ENCODE measurements at places on chromosomes 11 and 22. TPM values are rescaled to one million over a fixed set of nuclear protein-coding genes. Genes with fewer than 3 reads are reported as not detected.

Gene PIWIL4
- total RNA-seq, result 0.26 TPM

Gene MPEG1
- not detected for total RNA-seq

Gene CHST1
- total RNA-seq, result not detected

Gene USP35
- total RNA-seq, result 12.8 TPM

Gene CDC45
- total RNA-seq, result 27.5 TPM

Gene ALDH3B1
- total RNA-seq, result 98.1 TPM

Gene OR6Q1
- total RNA-seq, result not detected

Gene MTMR2
- 41.6 TPM for total RNA-seq

Gene XKR3
- total RNA-seq, result not detected

Gene GAS2
- total RNA-seq, result 2.8 TPM

Gene MMP12
- not detected for total RNA-seq

DNA sequence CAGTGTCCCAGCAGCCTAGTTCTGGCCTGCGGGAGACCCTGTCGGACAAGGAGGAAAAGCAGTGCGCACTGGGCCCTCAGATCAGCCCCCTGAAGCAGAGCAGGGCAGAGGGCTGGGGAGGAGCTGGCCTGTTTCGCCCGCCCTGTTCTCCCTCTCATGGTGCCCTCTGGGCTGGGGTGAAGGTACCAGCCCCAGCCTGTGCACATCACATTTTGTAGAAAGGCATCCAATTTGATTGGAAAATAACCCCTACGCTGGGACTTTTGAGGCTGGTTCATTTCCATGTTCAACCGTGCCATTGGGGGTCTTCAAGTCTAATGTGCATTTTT lies 832 bp upstream of the NAP1L4 start:
- no peak overlapping the region for H3K27ac ChIP-seq
- DNase-seq, result no peak
- no peaks in the 10 kb centered on the region for H3K27me3 ChIP-seq
- H3K36me3 ChIP-seq, result no peaks in the 10 kb centered on the region
- H3K4me1 ChIP-seq, result peaks cover 23% of the 10 kb centered on the region
- peak overlapping the region; percentile 85 for H3K4me3 ChIP-seq

- no peaks in the 10 kb centered on the region for H3K36me3 ChIP-seq
- peaks cover 10% of the 10 kb centered on the region for H3K4me1 ChIP-seq
- H3K27ac ChIP-seq, result no peak overlapping the region
These were observed 20.1 kb downstream of the KMT5B start for GRCh38 chr11:68193018-68193417.

- no peaks in the 10 kb centered on the region for H3K36me3 ChIP-seq
- no peak overlapping the region for H3K27ac ChIP-seq
- no peak overlapping the region for H3K4me3 ChIP-seq
- H3K4me1 ChIP-seq, result no peaks in the 10 kb centered on the region
These were observed 37.3 kb downstream of the GALNT18 start for GRCh38 chr11:11584530-11584810.

- H3K4me3 ChIP-seq, result no peak overlapping the region
- H3K27ac ChIP-seq, result no peak overlapping the region
- no peaks in the 10 kb centered on the region for H3K36me3 ChIP-seq
- H3K27me3 ChIP-seq, result no peaks in the 10 kb centered on the region
These were observed 303.5 kb upstream of the ANO3 start for GRCh38 chr11:26028393-26028911.

DNA sequence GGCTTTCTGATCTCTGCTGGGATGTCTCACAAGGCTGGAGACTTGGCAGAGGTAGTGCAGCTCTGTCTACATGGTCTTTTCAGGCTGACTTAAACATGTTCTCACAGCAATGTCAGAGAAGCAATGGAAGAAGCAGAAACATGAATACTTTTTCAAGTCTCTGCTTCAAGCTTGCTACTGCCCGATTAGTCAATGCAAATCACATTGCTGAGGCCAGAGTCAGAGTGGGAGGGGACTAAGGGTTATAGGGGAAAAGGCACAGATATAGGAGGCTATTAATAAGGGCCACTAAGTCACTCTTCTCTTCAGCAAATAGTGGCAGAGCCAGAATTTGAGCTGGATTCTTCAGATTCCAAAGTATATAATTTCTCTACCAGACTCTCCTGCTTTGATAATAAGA lies 390.5 kb downstream of the TMEM135 start:
- H3K4me3 ChIP-seq, result no peak overlapping the region
- no peaks in the 10 kb centered on the region for H3K36me3 ChIP-seq
- no peaks in the 10 kb centered on the region for H3K27me3 ChIP-seq
- DNase-seq, result peak; percentile 67

DNA sequence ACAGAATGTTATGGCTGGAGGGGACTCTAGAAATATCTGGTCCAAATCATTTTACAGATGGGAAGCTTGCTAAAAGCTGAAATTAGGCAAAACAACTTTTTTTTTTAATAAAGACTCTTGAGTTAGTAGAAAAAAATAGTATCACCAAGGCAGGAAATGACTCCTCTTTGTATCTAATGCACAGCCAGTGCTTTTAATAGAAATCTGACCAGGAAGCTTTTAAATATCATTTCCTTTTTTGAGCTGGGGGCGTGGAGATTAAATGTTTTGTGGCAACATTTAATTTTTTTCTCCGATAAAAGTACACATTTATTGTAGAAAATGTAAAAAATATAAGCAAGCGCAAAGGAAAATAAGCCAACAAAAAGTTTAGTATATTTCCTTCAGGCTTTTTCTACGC lies 22.5 kb downstream of the TRAF6 start:
- no peaks in the 10 kb centered on the region for H3K27me3 ChIP-seq
- H3K36me3 ChIP-seq, result peaks cover 14% of the 10 kb centered on the region
- no peaks in the 10 kb centered on the region for H3K4me1 ChIP-seq
- H3K27ac ChIP-seq, result no peak overlapping the region

DNA sequence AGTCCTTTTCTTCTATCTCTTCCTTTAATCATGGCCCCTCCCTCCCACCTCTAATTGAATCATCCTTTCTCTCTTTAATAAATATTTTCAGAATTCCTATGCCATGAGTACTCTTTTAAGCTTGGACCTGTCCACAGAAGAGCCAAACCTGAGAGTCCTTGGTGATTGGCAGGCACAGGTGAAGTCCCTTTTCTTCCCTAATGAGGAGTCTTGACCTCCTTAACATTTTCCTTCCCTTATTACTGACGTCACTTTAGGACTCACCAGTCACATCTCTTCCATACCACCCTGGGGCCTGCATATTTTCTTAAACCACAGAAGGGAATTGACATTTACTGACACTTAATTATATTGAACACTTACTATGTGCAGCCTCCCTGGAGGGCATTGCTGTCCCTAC lies 41.0 kb upstream of the RASSF10 start:
- H3K4me3 ChIP-seq, result no peak overlapping the region
- DNase-seq, result peak; percentile 54
- no peaks in the 10 kb centered on the region for H3K36me3 ChIP-seq

GRCh38 chr22:46833228-46833627 lies 70.8 kb downstream of the TBC1D22A start:
- peaks cover 27% of the 10 kb centered on the region for H3K4me1 ChIP-seq
- DNase-seq, result no peak
- no peaks in the 10 kb centered on the region for H3K27me3 ChIP-seq
- peaks cover 20% of the 10 kb centered on the region for H3K36me3 ChIP-seq

DNA sequence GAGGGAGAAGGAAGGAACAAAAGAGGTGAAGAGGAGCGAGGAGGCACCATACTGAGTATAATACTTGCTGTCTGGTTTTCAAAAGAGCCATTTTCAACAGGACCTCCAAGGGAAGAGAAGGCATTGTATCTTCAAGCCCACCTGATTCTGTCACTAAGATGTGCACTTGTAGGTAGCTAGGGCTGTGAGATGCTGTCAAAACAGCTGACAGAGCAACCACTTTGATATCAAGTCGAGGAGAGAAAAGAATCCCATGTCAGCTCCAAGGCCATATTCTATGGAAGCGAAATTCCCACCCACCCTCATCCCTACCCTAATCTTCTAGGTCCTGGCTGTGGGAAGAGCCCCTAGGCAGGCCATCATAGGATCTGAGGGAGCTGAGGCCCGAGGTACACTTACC lies 70.9 kb upstream of the PRDM11 start:
- DNase-seq, result no peak
- H3K4me1 ChIP-seq, result no peaks in the 10 kb centered on the region
- H3K27ac ChIP-seq, result no peak overlapping the region
- H3K36me3 ChIP-seq, result no peaks in the 10 kb centered on the region

DNA sequence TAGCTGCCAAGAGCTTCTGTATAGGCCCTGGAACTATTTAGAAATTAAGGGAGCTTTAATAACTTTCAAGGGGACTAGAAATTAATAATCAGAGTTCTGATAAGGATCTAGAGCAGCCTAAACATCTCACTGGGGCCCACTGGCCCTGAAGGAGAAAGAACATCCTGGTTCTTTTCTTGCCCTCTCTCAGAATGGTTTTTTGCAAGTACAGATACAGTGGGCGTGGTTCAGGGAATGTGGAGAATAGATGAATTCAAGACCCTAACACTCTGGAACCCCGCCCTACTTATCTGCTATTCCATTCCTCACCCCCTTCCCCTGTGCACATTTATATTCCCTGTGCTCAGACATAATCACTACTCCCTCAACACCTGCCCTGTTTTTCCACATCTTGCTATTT lies 90.2 kb downstream of the PARVA start:
- no peaks in the 10 kb centered on the region for H3K27me3 ChIP-seq
- H3K4me3 ChIP-seq, result no peak overlapping the region
- no peak for DNase-seq
- no peaks in the 10 kb centered on the region for H3K36me3 ChIP-seq
- no peak overlapping the region for H3K27ac ChIP-seq

DNA sequence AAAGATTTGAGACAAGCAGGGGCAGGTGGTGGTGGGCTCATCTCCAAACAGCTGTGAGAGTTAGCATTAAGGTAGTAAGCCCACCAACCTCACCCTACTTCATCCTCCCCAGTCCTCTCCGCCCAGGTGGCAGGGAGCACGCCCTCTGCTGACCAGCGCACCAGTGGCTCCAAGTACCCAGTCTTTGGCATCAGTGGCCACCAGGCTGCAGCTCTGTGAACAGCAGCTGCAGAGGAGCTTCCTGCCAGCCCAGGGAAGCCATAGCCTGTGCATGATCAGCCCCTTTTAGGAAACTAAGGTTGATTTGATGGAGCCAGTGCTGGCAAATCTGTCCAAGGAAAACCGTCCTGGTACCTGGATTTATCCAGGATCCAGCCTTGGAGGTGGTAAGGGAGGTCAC lies 21.7 kb downstream of the CAVIN3 start:
- no peaks in the 10 kb centered on the region for H3K36me3 ChIP-seq
- H3K4me3 ChIP-seq, result no peak overlapping the region
- DNase-seq, result peak; percentile 36
- H3K27ac ChIP-seq, result no peak overlapping the region

DNA sequence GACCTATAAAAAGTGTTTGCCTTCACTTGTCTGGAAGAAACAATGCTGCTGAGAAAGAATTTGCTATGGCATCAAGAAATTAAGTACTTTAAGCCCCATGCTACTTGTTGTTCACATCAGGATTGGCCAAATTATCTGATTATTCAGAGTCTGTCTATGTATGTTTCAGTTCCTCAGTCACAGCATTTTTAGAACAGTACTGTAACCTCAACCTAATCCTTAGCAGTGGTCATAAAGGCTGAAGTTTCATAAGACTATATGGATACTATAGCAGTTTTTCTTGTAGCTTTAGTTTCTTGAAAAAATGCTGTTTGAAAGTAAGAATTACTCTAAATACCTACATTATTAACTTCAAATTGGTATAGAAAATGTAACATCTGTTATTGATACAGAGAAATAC lies 153.9 kb downstream of the INSC start:
- no peaks in the 10 kb centered on the region for H3K36me3 ChIP-seq
- no peak overlapping the region for H3K27ac ChIP-seq
- no peak overlapping the region for H3K4me3 ChIP-seq
- no peaks in the 10 kb centered on the region for H3K4me1 ChIP-seq

- H3K4me1 ChIP-seq, result no peaks in the 10 kb centered on the region
- H3K27ac ChIP-seq, result no peak overlapping the region
- H3K27me3 ChIP-seq, result no peaks in the 10 kb centered on the region
- DNase-seq, result no peak
These were observed 309.4 kb upstream of the ZC3H12C start for GRCh38 chr11:109783840-109784239.

- no peaks in the 10 kb centered on the region for H3K4me1 ChIP-seq
- no peak for DNase-seq
- no peak overlapping the region for H3K4me3 ChIP-seq
- H3K27ac ChIP-seq, result no peak overlapping the region
- H3K36me3 ChIP-seq, result no peaks in the 10 kb centered on the region
These were observed 38.7 kb upstream of the RCN1 start for GRCh38 chr11:32052215-32052614.

- no peaks in the 10 kb centered on the region for H3K36me3 ChIP-seq
- H3K4me1 ChIP-seq, result no peaks in the 10 kb centered on the region
These were observed 71.9 kb upstream of the GRAMD1B start for GRCh38 chr11:123357990-123358827.

- no peak for DNase-seq
- H3K4me3 ChIP-seq, result no peak overlapping the region
- H3K36me3 ChIP-seq, result no peaks in the 10 kb centered on the region
- no peak overlapping the region for H3K27ac ChIP-seq
These were observed 3.1 kb downstream of the DMC1 start for GRCh38 chr22:38566726-38567504.

GRCh38 chr11:63595296-63595695 lies 18.9 kb downstream of the PLAAT3 start:
- H3K4me3 ChIP-seq, result no peak overlapping the region
- DNase-seq, result no peak
- no peaks in the 10 kb centered on the region for H3K4me1 ChIP-seq
